ENCODE measurements at places on chromosomes 5 and 9.

GRCh38 chr9:77162366-77162765, 15.0 kb upstream of the VPS13A start:
- DNase-seq: no peak

- DNase-seq: no peak
These were observed 152.1 kb downstream of the FSTL4 start for GRCh38 chr5:133460172-133460758.

GRCh38 chr9:109269081-109269480, 51.8 kb downstream of the EPB41L4B start:
- no peak for DNase-seq

DNA sequence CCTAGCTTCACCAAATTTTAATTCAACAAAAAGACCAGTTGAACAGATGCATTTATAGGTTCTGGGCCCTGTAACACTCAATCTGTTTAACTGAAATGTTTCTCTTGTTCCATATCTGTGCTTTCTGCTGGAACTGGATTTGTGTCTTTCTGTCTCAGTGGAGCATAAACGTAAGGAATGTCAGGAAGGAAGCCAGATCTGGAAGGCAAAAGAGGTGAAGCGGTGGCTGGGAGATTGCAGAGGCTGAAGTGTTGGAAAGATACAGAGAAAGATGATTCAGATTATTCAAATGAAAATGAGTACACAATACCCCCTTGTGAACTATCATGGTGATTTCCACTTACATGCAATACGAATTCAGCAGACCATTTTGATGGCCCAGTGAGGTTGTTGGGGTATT, 406.8 kb downstream of the BRINP1 start:
- DNase-seq: no peak

DNA sequence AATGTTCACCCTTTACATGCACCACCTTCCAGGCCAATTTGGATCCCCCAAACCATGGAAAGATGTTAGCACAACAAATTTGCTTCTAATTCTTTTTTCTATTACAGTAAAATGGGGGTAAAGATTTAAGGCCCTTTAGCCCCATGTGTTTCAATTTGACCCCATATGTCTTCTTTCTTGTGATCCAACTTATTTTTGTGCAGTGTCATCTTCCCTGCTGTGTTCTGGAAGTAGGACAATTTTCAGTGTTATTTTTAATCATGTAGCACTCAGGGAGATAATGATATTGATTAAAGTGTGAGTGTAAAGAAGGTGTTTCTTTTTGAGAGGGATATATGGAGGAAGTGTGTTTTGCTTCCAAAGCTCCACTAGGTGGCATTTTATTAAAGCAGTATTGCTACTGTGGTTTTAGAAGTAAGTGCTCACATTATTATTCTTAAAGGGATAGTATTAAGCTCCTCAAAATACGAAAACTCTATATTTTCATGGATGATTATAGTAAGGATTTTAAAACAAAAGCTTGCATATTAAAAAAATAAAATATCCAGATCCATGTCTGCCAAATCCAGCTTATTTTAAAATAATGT, 118.7 kb upstream of the ATP10B start:
- no peak for DNase-seq

GRCh38 chr5:57710126-57710525, 227.5 kb upstream of the ACTBL2 start:
- no peak for DNase-seq

- DNase-seq: no peak
These were observed 554.3 kb upstream of the CLINT1 start for GRCh38 chr5:158413122-158413680.

- no peak for DNase-seq
These were observed 29.6 kb downstream of the ANKDD1B start for GRCh38 chr5:75640826-75641225.

- no peak for DNase-seq
These were observed 84.8 kb downstream of the DAP start for GRCh38 chr5:10676224-10676623.

- DNase-seq: no peak
These were observed 257.5 kb downstream of the AGTPBP1 start for GRCh38 chr9:85484235-85484634.

GRCh38 chr5:138807182-138807581, 54.0 kb downstream of the CTNNA1 start:
- peak; percentile 37 for DNase-seq

GRCh38 chr9:107883496-107884124, 394.0 kb upstream of the KLF4 start:
- DNase-seq: no peak

GRCh38 chr5:52800394-52801213, 12.9 kb downstream of the ITGA1 start:
- peak; percentile 33 for DNase-seq

DNA sequence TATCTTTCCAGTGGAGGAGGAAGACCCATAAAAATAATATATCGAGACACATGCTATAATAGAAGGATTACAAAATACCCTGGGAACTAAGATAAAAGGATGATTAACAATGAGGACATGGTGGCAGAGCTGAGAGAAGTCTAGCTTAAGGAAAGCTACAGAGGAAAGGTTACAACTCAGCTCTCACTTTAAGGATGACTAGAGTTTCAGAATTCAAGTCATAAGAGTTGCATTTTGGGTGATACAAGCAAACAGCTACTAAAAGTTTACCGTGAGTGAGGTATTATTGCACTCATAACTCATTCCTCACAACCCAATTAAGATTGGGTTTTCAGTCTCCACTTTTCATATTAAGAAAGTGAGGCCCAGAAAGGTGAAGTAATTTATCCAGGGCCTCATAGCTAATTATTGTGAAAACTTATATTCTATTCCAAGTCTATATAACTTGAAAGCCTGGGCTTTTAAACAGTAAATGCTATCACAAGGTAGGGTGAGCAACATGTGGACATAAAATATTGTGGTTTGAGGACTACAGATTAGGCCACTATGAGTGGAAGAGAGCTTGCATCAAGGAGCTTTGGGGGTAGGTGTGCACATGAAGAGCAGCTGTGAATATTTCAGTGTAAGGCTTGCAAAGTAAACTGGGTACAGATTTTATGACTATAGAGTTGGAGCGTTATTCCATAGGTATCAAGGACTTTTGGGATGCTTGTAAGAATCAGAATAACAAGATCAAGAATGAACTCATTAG, 28.0 kb downstream of the JAKMIP2 start:
- no peak for DNase-seq

DNA sequence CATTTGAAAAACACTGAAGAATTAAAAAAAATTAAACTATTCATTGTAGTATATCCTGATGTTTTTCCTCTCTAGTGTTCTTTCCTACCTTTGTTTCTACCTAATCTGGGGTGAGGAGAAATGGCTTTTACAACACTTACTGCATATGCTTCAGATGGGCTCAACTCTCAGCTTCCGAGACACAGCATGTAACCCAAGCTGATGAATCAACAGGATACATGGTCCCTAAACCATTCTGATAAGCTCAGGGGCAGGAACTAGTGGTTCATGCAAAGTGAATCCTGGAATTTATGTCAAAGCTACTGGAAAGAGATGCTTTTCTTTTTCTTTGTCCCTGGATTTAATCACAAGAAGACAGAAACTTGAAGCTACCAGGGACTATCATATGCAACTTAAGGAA, 672.5 kb upstream of the RORB start:
- DNase-seq: no peak

- no peak for DNase-seq
These were observed 48.9 kb upstream of the TTC23L start for GRCh38 chr5:34790069-34790468.

DNA sequence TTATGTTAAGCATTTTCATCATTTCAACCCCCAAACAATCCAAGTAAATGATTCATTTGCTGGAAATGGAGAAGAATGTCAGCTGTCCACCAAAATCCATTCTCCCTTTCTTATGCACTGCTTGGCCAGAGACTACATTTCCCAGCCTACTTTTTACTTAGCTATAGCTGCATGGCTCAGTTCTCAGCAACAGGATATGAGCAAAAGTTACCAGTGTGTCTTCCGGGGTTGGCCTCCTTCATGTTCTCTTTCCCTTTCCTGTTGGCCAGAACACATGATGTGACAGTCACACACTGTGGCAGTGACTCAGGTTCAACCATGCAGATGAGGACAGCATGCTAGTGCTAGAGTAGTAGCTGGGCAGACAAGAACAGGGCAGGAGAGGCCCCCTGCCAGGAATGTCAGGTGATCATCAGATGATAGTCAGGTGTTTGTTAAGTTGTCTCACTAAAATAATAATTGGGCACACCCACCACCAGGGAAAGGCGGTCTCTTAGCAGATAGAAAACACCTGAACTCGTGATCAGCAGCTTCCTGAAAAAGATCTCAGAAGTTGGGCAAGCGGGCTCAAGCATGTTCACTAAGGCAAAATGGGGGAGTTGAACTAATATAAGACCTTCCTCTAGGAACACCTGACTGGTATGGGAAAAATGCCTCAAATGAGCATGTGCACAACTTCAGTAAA, 12.2 kb downstream of the GPR150 start:
- peak; percentile 35 for DNase-seq

- peak; percentile 77 for DNase-seq
These were observed 4.5 kb downstream of the UBE2D2 start for GRCh38 chr5:139565411-139566305.

All from GDM1 (cell line).